ENCODE measurements at places on chromosomes 11 and 22.

DNA sequence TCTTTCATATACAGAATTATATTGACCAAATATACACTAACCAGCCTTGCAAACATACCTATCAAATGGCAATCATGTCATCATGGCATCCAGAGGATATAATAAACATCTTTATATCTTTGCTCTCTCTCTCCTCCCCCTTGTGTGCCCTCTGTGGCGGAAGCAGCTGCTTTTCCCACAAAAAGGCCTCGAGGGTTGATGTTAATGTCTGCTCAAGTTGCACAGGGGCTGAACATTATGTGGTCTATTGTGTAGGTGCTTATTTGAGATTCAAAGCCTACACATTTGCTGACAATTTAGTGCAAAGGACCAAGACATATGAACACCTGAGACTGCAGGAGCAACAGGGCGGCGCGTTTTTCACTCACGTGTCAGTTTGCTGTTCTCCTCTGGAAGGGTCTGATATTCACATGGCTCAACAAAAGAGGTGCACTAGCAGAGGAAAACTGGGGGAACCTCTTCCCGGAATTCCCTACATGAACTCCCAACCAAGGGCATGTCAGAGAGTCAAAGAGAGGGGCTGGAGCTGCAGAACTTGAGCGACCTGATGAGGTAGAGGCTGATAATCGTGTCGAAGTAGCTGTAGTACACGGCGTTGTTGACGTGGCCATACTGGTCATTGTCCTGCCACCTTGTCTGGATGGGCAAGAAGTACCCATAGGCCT lies 138.8 kb downstream of the RCN1 start:
- DNase-seq: no peak

- no peak for DNase-seq
These were observed 9.7 kb downstream of the NADSYN1 start for GRCh38 chr11:71462726-71463125.

GRCh38 chr11:2844116-2844842 lies 41.3 kb downstream of the CDKN1C start:
- no peak for DNase-seq

DNA sequence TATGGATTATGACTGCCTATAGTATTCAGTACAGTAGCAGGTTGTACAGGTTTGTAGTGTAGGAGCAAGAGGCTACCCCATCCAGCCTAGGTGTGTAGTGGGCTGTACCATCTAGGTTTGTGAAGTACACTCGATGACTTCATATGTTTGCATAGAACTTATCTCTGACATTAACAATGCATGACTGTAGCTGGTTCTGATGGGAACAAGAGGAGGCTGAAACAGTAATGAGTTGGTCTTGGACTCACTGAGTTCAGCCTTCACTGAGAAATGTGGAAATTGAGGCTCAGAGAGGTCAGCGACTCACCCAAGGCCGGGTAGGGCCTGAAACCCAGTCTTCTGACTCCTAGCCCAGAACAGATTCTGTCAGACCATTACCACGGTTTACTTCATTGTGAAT lies 13.0 kb downstream of the MYO7A start:
- DNase-seq: no peak

Measured in NCI-H446 treated with DMSO at 0.1 percent for 48 hours (cell line).